ENCODE measurements at places on chromosomes 5 and 9.
A peak's percentile ranks its signal among the peaks of the same experiment; 100 is the strongest.

DNA sequence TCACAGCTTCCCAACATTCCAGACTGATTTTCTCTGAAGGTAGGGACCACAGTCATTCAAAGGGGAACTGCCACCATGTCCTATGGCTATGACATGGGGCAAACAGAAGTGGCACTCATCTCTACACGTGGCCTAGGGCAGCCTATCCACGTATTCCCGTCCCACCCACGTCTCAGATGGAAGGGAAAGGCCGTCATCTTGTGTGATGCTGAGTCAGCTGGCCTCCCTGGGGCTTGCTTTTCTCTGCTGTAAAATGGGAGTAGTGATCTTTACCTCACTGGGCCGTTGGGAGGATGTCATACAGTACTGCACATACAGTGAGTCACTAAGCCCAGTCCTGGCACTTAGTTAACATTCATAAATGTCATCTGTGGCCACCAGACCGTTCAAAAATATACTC, 72.3 kb downstream of the RAPGEF1 start:
- DNase-seq: no peak

GRCh38 chr5:64653766-64654560, 36.3 kb upstream of the SHISAL2B start:
- no peak for DNase-seq

GRCh38 chr5:33937707-33938506, 1.7 kb downstream of the RXFP3 start:
- DNase-seq: no peak

DNA sequence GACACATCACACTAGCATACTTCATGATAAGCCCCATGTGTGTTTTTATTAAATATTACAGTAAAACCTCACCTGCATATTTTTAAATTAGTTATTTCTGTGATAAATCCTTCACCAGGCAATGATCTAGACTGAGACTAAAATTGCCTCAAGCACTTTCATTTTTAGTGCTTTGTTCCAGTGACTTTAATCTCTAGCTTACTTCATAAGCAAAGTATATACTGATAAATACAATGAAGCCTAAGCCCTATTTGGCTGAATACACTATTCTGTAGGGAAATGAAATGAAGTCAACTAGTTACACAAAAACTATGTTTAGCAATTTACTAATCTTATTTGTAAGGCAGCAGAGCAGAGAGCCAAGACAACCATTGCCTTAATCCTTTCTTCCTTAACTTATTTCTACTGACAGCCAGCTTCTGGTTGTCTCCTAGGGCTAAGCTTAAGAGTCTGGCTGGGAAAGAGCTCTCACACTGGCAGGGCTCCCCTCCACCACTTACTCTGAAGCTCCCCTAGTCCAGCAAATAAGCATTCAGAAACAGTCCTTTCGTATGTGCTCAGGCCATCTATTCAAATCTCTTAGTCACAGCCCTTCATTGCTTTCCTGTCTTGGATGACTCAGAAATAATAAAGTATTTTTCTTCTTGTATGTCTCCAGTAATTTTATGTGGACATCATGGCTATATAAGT, 31.4 kb upstream of the MTAP start:
- DNase-seq: no peak

DNA sequence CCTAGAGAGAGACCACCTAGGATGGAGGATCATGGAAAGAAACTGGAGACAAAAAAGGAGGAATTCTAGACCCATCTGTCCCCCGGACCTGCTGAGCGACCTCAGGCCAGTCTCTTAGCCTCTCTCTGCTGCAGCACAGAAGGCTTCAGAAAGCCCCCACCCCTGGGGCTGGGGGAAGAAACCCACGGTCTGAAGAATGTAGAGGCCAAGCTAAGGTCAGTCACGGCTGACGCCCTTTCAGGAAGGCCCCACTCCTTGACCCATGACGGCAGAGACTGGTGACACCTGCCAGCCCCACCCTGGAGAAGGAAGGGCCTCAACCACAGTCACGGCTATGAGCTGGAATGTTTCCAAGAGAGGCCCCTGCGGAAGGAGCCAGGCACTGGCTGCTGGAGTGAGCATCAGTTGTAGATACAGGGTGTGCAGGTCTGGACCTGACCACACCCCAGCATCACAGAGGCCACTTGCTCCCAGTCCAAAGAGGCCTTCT, 120.5 kb upstream of the BOD1 start:
- no peak for DNase-seq

- DNase-seq: no peak
These were observed 47.1 kb upstream of the PSD2 start for GRCh38 chr5:139748505-139748826.

DNA sequence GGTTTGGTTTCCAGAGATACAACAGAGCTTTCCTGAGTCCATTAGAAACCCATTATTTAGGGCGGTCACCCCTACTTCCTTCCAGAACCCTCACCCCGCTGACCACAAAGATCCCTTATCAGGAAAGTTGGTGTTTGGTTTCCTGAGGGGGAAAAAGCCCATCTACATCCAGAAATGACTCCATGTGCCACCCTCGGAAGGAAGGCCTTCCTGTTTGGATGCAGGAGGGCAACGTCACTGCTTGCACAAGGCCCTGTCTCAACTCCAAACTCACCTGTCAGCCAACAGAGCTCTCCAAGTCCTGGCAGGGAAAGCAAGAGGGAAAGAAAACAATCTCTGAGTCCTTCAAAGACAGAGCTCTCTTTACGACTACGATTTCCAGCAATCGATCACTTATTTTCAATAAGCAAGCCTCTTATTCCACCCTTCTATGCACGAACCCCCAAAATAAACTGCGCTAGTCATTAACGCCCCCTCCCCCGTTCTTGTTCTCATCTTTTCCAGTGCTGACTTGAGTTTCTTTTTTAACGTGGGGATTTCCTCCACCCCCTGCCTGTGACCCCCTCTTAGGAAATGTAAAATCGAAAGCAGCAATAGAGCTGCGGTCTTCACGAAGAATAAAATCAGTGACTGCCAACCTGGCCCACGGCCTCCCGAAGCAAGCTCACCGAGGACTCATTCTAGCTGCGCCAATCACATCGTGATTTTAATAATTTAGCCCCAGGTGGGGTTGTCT, 35.7 kb upstream of the NTNG2 start:
- no peak for DNase-seq

GRCh38 chr5:127739807-127740384, 36.7 kb downstream of the CCDC192 start:
- no peak for DNase-seq

DNA sequence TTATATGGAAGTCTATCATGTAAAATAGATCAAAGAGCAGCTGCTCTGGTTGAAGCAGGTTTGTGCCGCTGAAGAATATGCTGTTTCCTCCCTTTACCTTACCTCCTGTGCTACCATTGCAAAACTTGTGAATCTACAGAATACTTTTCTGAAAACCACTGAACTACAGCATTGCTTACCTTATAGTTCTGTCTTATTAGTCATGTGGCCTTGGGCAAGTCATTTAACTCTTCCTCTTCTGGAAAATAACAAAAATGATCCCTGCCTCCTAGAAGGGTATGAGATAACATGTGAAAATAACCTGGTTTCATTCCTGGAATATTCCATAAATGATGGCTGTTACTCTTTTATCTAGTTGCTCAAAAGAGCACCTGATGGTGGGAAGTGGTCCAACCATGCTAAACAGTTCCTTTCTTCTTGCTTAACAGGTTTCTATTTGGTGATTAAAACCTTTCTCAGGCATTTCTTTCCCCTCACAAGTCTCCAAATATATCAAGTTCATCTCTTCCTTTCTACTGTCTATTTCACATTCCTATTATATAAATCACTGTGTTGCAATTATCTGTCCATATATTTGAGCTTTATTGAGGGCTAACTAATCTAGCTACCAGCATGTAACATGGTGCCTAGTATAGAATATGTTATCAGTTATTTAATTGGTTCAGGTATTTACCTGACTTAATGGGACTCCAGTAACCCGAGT, 15.0 kb downstream of the TRIM32 start:
- no peak for DNase-seq

- no peak for DNase-seq
These were observed 29.7 kb upstream of the EFNA5 start for GRCh38 chr5:107700481-107700880.

DNA sequence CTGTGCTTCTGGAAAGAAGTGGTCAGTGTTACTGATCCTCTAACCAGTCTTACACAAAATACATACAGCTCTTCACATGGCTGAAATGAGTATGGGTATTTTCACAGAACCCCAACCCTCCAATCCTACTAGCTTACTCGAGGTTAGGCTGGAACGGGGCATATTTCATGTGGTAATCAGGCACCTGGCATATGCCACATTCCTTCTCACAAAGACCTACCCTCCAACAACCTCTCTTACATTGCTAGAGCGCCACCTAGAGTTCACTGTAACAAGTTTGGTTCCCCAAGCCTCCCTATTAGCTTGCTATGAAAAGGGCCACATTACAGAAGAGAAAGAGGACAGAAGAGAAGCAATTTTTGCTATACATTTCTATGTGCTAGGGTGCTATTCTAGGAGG, 597.3 kb downstream of the PRELID2 start:
- DNase-seq: peak; percentile 3

- DNase-seq: no peak
These were observed 10.5 kb downstream of the HABP4 start for GRCh38 chr9:96460470-96460869.

- no peak for DNase-seq
These were observed 17.7 kb downstream of the ROPN1L start for GRCh38 chr5:10459080-10460055.

DNA sequence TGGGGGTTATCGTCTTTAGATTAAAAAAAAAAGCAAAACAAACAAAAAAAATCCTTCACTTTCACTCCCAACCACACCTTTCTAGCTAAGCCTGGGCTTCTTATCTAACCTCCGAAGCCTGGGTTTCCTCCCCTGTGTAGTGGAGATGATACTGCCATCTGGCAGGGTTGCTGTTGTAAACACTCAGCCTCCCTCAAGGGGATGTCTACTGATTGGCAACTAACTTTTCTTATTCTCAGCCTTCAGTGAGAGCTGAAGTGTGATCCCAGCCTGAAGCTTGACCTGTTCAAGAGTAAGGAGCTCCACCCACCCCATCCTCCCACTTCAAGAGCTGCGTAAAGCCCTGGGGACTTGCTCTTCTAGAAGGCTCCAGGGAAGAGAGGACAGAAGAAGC, 21.5 kb upstream of the WWC1 start:
- no peak for DNase-seq

- no peak for DNase-seq
These were observed 9.5 kb upstream of the DPYSL3 start for GRCh38 chr5:147519380-147519779.

DNA sequence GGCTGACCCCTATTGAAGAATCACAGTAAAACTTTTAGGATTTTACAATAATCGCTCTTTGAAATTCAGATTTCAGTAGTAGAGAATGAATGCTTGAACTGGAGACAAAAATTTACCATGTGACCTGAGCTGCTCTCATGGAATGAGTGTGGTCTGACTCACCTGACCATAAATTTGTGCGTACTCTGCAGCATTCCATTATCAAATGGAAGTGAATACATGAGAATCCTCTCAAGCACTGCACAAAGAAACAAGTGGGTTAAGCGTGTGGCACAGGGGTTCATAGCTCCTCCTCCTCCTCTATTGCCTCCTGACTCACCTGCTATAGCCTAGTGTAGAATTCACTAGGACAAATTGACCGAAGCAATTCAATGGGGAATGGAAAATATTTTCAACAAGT, 269.8 kb upstream of the CDH9 start:
- no peak for DNase-seq

GRCh38 chr9:113581865-113582697, 118.6 kb downstream of the RGS3 start:
- no peak for DNase-seq

DNA sequence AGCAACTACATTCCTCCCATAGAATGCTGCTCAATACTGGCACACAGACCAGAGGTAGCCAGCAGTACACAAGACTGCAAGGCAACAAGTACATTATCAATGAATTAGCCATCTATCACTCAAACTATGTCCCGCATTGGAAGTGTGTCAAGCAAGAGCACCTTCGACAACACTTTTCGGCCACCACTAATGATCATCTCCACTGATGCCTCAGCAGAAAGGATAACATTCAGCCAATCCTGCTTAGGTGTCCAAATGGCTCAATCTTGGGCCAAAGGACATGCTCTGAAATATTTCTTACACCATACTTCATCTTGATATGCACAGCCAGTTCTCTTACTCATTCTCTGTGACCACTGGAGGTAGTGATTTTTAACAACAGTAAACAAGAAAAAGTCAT, 25.0 kb downstream of the SKP1 start:
- DNase-seq: no peak

DNA sequence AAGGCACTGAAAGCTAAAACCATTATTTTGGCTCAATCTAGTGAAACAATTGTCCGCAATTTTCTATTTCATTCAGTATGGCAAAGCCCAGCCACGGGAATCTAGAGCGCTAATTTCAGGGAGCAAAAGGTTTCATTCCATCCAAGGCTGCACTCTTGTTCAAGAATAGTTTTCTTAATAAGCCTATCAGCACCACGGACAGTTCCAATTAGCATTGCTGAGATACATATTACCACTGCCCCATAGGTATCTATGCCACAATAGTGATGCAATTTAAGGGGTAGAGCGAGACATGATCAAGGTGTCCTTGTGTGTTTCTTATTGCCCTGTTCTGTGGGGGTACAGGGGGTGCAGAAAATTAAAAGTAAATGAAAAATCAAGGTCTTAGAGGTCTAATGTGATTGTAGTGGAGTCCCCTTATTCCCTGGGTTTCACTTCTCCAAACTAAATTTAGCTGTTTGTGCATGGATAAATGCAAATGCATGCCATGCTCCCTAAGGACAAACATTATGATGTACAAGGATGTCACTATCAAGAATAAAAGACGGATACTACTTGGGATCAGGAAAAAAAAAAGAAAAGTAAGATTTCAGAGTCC, 45.5 kb downstream of the SPOCK1 start:
- no peak for DNase-seq

DNA sequence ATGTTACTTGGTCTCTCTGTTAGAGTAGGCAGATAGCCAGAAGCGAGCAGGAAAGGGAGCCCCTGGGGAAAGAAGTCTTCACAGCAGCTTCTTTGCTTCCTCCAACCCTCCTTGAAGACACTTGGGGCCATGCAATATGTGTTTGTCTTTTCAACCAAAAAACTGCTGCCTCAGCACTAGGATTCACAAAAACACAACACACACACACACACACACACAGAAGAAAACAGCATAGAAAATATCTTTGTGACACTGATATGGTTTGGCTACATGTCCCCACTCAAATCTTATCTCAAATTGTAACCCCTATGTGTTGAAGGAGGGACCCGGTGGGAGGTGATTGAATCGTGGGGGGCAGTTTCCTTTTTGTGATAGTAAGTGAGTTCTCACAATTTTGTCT, 133.3 kb downstream of the CDH12 start:
- no peak for DNase-seq

GRCh38 chr9:123419091-123419490, 63.1 kb downstream of the CRB2 start:
- DNase-seq: no peak

DNA sequence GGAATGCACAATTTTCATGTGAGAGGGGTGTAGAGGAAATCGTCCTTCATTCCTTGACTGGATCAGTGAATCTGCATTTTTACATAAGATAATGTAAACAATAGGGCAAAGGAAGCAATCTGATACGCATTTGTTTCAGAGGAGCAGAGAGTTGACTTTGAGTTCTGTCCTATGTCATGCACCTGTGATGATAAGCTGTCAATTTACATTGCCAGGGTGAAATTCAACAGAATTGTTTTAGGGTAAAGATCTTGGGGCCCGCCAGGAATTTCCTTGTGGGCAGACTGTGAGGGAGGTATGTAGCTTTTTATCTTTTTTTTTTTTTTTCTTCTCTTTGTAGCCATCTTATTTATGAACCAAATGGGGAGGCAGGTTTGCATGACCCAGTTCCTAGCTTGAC, 58.3 kb upstream of the LARP1 start:
- DNase-seq: no peak
